ENCODE measurements at places on chromosomes 12 and 14.

GRCh38 chr14:86708846-86709339 is 1178.9 kb downstream of the FLRT2 start:
- no peak for DNase-seq

GRCh38 chr14:62436261-62436660 is 609.0 kb downstream of the KCNH5 start:
- no peak for DNase-seq

GRCh38 chr14:76576047-76576741 is 185.1 kb upstream of the VASH1 start:
- no peak for DNase-seq

DNA sequence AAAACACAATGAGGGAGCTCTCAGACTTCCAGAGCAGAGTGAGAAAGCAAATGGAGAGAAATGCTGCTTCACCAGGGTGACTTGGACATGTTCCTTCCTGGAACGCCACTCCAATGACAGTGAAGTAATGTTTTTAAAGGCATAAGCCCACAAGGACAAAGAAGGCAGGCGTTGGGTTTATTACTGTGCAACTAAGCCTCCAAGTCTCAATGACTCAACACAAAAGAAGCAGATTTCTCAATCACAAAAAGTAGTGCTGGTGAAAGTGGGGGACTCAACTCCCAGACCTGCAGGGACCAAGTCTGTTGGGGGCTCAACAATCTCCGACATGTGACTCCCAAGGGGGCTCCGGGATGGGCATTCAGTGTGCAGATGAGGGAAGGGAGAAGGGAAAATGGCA is 505.2 kb downstream of the BCL11B start:
- no peak for DNase-seq

- DNase-seq, result no peak
These were observed 1.0 kb downstream of the INSM2 start for GRCh38 chr14:35534873-35535482.

- DNase-seq, result no peak
These were observed 11.8 kb downstream of the TPH2 start for GRCh38 chr12:71950404-71950803.

DNA sequence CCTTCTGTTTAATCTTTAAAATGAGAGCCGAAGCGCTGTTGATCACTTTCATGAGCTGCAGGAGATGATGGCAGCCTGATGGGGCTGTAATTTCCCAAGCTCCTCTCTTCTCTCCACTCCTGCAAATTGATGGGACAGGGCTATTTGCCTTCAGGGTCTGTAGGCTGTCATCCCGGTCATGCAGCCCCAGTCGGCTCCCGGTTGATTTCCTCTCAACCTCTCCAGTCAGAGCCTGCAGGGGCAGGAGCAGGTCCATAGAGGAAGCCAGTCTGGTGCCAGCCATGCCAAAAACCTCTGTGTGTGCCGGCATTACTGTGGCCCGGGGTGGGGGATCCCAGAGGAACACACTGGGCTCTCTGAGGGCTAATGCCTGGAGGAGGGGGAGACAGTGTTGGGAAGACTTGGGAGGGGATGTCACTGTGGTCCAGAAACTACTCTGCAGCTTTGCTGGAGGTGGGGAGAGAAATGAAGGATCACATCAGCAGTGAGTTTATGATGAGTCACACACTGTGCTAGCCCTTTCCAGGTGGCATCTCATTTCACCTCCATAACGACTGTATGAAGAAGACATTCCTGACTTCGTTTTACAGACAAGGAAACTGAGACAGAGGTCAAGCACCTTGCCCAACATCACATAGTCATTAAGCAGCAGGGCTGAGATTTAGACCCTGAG is 46.5 kb upstream of the PRIMA1 start:
- DNase-seq, result no peak

GRCh38 chr12:75476071-75476470 is 4.5 kb upstream of the GLIPR1 start:
- no peak for DNase-seq

DNA sequence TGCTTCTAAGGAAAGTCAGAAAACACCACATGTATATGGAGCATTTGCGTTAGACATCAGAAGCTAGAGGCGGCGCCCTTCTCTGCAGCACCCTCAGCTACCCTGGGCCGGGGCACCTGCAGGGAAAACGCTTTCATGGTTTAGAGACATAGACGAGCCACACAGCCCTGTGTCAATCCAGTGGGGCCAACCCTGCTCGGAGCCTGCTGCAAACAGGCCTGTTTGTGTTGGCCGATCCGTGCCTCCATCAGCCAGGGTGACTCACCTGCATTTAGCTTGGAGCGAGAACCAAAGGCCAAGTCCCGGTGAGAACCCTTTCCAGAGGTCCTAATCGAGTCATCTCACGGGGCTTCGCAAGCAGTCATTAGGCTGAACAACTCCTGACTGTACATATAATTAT is 19.5 kb upstream of the FZD10 start:
- DNase-seq, result no peak

GRCh38 chr14:22512106-22512814 is 76.8 kb downstream of the DAD1 start:
- DNase-seq, result no peak

DNA sequence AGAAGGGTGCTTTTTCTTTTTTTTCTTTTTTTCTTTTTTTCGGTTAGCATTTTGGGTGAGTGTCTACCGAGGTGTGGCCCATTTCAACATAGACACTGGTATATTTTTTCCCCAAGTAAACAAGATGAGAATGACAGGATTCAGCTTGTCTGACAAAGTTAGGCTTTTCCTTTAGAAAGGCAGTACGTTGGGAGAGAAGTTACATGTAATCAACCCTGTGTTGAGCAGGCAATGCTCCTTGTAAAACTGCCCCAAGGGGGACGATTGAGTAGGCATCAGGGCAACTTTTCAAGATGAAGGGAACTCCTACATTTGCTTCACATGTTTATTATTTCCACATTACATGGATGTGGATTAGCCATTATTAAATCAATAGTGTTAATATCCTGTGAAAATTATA is 1.7 kb downstream of the EMP1 start:
- no peak for DNase-seq

DNA sequence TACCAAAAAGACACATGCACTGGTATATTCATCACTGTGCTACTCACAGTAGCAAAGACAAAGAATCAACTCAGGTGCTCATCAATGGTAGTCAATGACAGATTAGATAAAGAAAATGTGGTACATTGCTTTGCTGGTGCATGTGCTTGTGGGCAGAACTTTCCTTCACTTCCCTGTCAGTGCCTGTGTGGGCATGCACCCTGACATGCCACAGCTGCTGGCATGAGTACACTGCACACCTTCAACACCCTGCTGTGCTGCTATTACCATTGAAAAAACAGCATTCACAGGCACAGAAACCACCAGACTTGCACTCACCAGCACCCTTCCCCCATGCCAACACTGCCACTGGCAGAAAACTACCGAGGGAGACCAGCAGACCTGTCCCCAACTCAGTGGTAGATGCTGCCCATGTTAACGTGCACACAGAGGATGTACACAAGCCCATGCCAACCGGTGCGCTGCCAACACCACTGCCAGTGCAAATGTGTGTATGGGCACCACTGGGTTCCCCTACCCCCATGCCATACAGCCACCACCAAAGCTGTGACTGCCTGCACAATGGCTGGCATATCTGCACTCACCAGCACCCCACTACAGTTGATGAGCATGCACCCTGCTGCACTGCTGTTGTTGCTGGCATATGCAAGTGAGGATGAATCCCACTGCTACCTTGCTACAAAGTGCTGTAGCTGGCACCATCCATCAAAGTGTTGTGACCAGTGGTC is 57.4 kb downstream of the APOBEC1 start:
- no peak for DNase-seq

- DNase-seq, result no peak
These were observed 11.0 kb upstream of the ANKLE2 start for GRCh38 chr12:132772606-132773005.

GRCh38 chr14:101475456-101476257 is 85.6 kb upstream of the DIO3 start:
- no peak for DNase-seq

DNA sequence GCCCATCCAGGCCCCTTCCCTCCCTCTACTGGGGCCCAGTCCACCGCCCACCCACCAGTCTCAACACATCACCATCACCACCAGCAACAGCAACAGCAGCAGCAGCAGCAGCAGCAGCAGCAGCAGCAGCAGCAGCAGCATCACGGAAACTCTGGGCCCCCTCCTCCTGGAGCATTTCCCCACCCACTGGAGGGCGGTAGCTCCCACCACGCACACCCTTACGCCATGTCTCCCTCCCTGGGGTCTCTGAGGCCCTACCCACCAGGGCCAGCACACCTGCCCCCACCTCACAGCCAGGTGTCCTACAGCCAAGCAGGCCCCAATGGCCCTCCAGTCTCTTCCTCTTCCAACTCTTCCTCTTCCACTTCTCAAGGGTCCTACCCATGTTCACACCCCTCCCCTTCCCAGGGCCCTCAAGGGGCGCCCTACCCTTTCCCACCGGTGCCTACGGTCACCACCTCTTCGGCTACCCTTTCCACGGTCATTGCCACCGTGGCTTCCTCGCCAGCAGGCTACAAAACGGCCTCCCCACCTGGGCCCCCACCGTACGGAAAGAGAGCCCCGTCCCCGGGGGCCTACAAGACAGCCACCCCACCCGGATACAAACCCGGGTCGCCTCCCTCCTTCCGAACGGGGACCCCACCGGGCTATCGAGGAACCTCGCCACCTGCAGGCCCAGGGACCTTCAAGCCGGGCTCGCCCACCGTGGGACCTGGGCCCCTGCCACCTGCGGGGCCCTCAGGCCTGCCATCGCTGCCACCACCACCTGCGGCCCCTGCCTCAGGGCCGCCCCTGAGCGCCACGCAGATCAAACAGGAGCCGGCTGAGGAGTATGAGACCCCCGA is 6.8 kb upstream of the RNU7-1 start:
- no peak for DNase-seq

GRCh38 chr14:59004012-59004411 is 184.5 kb upstream of the DAAM1 start:
- no peak for DNase-seq

- no peak for DNase-seq
These were observed 34.2 kb upstream of the KRR1 start for GRCh38 chr12:75545636-75546035.

DNA sequence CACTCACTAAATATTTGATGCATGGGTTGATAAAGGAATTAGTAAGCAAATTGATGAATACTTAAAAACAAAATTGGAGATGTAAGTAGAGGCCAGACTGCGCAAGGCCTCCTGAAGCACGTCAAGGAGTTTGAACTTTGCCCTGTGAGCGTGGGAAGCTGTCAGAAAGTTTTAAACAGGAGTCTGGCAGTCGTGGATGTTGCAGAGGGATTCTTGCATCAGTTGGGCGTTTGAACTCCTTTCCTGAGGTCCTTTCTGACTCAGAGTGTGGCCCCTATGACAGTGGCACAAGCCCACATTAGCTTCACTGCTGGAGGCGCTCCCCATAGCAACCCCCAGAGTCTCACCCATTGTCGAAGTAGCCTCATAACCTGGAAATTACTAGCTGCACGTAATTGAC is 17.9 kb upstream of the IL22 start:
- no peak for DNase-seq

GRCh38 chr12:25084816-25085215 is 110.1 kb downstream of the DNAI7 start:
- no peak for DNase-seq

GRCh38 chr12:93526786-93527428 is 45.6 kb upstream of the SOCS2 start:
- DNase-seq, result no peak

- DNase-seq, result no peak
These were observed 169.1 kb upstream of the TBX3 start for GRCh38 chr12:114852976-114853529.

DNA sequence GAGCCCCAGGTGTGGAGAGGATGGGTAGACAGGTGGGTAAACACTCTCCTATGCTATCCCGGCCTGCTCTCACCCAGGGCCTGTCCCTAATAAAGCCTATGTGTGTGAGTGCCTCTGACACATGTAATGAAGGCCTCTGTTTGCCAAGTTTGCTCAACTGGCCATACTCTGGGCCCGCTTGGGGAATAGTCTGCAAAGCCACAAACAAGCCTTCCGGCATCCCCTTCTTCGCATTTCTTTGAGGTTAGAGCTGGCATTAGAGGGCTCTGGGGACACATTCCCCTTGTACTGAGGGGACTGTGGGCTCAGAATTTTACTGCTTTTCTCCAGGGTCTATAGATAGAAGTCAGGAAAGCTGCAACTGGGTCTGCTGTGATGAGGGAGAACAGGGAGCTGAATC is 240.5 kb downstream of the C12orf75 start:
- DNase-seq, result no peak

DNA sequence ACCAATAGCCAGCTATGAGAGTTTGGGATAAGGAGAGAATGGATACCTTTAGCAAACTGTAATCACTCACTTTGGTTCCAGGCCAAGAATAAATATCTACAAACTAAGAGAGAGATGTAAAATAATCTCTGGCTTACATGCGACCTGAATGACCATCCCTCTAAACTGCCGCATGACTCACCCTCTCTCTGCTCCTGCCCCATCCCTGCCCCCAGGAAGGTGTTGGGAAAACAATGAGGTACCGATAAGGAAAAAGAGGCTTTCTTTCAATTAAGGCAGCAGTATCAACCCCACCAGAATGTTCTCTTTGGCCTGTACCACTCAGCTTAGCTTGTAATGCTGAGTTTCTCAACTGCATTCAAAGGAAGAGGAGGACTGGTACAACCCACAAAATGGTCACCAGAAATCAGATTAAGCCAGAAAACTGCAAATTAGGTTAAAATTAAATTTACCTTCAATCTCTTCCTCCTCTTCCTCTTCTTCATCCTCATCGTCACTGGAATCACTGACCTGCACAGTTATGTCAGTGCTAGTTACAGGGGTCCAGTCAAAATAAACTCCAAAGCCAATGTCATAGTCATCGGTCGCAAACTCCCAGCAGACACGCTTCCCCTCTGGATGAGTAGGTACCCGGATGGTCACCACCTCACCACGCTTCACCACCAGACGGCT is 22.0 kb downstream of the GSTZ1 start:
- DNase-seq, result no peak

DNA sequence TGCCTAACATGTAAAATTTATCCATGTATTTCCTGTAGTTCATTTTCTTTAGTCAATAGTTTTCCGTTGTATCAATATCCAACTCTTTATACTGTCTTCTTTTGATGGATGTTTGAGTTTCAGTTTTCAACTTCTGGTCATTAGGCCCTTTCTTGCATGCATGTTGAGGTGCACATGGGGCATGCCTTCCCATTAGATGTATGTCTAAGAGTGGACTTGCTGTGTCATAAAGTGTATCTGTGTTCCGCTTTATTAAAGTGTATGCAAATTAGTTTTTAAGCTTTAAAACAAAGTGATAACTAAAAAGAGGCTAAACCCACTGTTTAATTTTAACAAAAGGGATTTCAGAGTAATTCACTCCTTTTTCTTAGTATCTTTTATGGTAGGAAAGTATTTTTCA is 441.1 kb downstream of the PCNX1 start:
- DNase-seq, result no peak

Measured in iPS DF 6.9 (cell line).